ENCODE measurements at places on chromosomes 3 and 15.

- no peak for DNase-seq
These were observed 52.4 kb downstream of the EEFSEC start for GRCh38 chr3:128205558-128206145.

GRCh38 chr3:15120986-15121385, 22.0 kb upstream of the RBSN start:
- no peak for DNase-seq

- peak; percentile 20 for DNase-seq
These were observed 26.2 kb downstream of the DRD3 start for GRCh38 chr3:114152519-114153151.

DNA sequence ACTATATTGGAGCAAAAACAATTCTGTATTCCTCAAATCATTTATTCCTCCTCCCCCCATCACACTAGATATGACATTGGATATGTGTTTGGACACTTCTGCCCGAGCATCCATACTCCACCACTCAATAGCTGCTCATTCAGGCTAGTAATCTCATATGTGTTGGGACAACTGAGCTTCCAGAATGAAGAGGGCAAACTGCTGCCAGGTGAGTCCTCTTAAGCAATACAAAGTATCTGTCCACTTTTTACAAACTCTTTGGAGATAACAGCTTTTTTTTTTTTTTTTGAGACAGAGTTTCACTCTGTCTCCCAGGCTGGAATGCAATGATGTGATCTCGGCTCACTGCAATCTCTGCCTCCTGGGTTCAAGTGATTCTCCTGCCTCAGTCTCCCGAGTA, 5.4 kb upstream of the TNFSF10 start:
- DNase-seq: no peak

GRCh38 chr3:188683032-188683521, 488.7 kb upstream of the TPRG1 start:
- DNase-seq: peak; percentile 26

DNA sequence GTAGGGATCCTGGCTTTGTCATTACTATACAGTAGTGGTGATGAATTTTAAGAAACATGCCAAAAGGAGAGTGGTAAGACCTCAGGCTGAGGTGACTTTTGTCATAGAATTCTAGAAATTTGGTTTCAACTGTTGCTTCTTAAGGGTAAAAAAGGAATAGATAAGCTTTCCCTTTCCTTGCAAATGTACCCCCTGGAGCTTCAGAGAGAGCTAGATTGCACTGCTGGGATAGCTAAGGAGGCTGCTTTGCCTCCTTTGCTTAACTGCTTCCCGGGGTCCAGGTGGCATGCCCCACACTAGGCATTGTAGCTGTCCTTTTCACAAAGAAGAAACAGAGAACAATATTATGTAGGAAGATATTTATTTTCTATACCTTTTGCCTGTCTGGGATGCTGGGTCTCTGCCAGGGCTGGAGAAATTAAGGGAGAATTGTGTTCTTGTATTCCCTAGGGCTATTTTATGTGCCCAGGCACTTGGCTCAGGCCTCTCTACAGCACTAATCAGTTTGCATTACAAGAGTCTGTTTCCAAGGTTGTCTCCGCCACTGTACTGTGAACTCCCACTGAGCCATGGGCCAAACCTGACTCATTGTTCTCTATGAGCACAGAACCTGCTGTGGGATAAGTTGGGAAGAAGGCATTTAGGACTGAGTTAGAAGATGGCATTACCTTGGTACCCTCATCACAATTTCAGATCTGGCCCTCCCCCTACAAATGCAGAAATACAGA, 460.0 kb downstream of the PDCD6IP start:
- no peak for DNase-seq

- peak; percentile 87 for DNase-seq
These were observed 134.4 kb upstream of the DAZL start for GRCh38 chr3:16739541-16740105.

DNA sequence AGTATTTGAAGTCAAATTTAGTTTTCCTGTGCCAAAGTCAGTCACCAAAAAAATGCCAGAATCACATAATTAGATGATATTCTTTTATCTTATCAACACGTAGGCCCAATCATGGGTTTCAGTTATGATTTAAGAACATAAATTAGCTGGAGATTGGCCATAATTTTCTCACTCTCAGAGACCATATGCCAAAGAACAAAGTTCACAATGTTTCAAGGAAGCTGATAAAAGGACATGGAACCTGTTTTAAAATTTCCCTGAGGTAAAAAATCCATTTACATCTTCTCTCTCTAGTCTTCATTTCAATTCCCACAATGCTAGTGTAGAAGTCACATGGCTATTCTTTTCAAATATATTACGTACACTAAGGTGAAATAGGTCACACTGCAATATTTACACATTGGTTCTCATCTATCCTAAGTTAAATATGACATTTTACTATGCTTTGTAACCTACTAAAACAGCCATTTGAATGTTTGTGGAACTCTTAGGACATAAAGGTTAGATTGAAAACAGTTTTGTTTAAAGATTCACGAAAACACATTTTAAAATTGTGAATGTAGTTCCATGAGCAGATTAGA, 42.7 kb upstream of the DCUN1D1 start:
- no peak for DNase-seq

DNA sequence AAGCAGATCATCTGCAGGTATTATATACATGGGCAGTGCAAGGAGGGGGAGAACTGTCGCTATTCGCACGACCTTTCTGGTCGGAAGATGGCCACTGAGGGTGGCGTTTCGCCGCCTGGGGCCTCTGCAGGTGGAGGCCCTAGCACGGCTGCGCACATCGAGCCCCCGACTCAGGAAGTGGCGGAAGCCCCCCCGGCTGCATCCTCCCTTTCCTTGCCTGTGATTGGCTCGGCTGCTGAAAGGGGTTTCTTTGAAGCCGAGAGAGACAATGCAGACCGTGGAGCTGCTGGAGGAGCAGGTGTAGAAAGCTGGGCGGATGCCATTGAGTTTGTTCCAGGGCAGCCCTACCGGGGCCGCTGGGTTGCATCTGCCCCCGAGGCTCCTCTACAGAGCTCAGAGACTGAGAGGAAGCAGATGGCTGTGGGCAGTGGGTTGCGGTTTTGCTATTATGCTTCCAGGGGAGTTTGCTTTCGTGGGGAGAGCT, 639 bp downstream of the MKRN3 start:
- DNase-seq: no peak

DNA sequence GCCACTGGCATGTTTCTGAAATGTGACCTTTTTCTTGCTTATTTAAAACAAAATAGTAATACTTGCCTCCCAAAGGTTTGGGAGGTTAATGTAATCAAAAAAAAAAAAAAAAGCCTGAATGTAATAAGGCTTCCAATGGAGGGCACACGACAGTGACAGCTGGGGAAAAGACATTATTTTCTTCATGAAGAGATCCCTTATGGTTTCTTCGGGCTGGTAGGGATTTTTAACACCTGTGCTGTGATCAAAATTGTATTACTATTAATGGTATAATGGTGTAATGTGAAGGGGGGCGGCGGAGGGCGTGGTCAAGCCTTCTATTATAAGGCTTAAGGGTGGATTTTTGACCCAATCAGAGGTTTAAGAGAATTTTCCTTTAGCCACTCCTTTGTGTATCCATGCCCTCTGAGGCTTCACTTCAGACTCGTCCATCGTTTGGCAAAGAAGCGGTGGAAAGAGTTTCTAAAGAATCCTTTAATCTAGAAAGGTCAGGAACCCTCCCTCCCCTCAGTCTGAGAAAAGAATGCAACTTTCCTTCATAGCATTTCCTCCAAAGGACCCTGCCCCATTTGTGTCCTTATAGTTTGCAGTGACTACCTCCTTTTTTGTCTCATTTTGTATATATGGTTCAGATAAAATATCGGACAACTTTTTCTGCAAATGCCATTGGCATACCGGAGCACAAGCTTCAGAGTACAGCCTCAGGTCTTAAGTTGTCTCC, 89.5 kb upstream of the CHD2 start:
- DNase-seq: no peak

GRCh38 chr3:8766148-8766547, 3.3 kb downstream of the OXTR start:
- DNase-seq: no peak

DNA sequence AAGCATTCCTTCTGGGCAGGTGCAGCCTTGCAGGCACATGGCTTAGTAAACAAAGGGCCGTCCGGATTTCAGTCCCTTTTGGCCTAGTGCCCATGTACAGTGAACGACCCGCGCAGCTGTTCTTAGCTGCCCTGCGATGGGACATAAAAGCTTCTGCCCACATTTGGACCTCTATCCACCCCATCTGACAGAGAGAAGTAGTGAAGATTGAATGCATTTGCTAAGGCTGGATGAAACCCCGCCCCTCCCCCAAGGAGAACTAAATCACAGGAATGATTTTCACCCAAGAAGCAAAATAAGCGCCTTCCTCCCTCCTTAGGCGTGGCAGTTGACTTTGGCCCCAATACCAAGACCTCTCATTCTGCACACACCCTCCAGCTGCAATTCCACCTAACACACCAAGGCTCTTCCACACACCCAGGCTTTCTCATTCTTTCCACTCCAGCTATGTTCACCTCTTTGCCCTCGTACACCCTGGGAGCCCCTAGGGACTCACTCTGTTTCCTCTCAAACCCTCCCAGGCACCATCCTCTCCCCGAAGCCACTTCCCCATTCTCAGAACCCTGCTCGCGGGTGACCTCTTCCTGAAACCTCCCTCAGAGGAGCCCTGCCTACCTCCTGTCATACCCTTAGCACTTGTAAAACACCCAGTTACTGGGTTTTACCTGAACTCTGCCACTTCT, 14.1 kb upstream of the HRH1 start:
- DNase-seq: no peak

DNA sequence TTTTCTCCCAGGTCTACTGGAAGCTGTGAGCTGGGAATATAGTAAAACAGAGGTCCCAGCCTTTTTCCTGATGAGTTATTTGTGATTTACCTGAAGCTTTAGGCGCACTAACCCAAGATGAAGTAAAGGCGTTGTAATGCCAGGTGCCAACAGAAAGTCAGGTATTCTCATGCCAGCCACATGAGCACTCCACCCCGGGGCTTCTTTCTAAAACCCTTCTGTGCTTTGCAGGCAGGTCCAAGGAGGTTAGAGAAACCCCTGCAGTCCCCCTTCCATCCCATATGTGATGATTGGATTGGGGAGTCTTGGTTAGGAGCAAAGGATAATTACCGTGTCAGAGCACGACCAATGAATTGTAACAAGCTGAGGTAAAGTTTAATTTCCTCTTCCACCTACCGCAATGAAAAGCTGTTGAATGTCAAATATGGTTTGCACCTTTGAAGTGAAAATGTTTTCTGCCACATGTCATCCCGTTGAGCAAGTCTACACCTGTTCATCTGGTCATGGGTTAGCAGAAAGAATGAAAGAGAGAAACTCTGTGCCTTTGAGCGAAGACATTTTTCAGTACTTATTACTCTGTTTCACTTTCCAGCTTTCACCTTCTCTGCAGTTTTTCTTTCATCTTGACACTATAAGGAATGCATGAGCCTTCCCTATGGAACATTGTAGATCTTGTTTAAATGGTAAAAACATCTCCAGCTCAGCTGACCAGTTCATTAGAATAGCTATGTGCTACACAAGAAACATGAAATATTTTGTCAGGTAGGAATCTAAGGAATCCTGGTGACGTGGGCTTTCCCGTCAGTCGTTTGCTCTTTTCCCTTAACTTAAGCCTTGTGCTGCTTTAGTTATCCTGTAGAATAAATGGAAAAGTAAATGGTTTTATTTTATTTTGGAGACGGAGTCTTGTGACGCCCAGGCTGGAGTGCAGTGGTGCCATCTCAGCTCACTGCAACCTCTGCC, 204.6 kb upstream of the IL12A start:
- no peak for DNase-seq

DNA sequence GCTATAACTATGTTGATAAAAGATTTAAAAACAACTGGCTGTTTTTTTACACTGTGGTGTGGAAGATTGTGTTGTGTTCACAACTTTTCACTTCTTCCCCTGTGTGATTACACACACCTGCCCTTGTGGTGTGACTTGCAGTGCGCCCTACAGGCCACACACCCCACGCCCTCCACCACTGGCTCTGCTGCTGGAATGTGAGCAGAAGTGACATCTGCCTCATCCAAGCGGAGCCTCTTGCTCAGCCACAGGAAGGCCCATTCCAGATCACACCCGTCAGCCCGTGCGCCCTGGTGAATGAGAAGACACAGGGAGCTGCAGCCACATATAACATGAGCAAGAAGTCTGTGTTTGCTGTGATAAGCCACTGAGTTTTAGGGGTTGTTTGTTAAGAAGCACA, 7.0 kb downstream of the CCR2 start:
- DNase-seq: no peak

DNA sequence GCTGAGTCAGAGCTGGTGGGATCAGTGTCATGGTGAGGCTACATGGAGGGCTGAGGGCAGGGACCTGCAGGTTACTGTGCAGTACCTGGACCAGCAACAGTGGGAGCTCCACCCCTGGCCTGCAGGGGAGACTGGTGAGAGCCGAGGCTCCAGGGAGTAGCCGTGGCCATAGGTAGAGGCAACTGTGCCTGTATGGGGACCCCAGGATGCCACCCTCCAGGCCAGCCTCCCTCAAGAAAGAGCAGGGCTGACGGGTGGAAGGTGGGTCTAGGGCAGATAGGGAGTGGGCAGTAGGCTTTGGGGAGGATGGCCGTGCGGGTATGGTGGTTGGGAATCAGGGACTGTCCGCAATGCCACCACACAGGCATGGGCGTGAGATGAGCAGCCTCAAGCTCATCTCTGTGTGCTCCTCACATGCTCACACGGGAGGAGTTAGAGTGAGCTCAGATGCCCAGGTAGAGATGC, 35.5 kb downstream of the FBLN2 start:
- no peak for DNase-seq

DNA sequence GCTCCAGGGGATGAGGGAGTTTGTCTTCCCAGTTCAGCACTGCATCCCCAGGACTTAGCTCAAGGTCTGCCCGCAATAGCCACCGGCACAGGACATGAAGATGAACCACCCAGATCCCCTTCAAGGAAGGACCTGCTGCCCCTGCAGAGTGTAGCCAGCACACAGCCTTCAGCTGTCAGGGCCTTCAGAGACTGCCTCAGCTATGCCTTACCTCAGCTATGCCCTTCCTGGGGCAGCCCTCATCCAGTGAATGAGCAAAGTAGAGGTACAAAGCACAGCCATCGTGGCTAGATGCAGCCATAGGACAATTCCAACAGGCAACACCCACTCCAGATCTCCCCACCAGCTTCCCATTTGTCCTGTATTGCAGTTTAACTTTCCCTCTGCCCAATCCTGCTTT, 291.2 kb upstream of the STT3B start:
- DNase-seq: no peak

GRCh38 chr3:18194431-18194830, 230.7 kb downstream of the SATB1 start:
- no peak for DNase-seq

DNA sequence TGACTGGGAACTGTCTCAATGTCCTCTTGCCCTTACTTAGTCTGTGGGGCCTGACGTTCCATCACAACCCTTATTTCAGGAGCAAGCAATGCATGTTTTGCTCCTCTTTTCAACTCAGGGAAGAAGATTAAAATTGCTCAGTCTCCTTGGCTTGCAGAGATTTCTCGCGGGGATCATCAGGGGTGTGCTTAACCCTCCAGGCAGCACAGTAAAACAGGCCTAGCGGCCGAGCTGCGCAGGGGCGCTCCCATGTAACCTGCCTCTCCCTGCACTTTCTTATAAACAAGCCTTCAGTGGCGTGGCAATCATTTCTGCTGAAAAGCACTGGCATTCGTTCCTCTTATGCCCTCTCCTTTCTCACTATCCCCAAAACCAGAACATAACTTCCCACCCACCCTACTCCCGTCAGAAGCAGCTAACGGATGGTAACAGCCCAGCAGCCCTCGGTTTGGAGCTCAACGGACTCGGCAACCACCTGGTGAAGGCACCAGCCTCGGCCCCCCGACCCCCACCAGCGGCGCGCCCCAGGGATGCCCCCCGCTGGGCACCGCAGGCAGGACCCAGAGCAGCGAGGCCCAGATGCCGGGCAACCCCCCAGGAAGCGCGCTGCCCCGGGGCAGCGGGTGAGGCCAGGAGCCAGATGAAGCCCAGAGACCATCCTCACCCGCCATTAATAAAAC, 1.1 kb downstream of the MCF2L2 start:
- DNase-seq: no peak

Data from fibroblast of skin of left quadriceps (primary cell).